ENCODE measurements at places on chromosomes 2 and 18.

GRCh38 chr2:161115605-161116380, 44.4 kb upstream of the TANK start:
- DNase-seq = no peak

GRCh38 chr2:35443087-35443486, 912.5 kb upstream of the CRIM1 start:
- DNase-seq = no peak

DNA sequence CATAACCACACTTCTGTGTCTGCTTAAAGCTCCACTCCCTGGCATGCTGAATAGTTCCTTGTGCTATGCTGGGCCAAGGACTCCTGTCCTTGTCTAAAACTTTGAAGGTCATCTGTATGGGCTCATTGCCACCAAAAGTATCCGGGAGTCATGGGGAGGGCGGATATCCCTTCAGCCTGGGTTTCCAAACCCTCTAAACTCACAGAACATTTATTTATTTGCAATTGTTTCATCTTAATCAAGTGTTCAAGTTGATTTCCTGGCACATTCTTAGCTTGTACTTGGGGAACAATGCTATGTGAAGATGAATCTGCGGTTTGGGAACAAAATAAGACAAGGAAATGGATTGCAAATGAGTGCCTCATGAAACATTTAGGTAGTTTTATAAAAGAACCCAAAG, 1.8 kb downstream of the NOSTRIN start:
- DNase-seq = no peak

- DNase-seq = no peak
Measured at GRCh38 chr2:3379339-3379646, 201 bp upstream of the TRAPPC12 start.

GRCh38 chr2:23601301-23601965, 216.5 kb downstream of the KLHL29 start:
- no peak for DNase-seq

DNA sequence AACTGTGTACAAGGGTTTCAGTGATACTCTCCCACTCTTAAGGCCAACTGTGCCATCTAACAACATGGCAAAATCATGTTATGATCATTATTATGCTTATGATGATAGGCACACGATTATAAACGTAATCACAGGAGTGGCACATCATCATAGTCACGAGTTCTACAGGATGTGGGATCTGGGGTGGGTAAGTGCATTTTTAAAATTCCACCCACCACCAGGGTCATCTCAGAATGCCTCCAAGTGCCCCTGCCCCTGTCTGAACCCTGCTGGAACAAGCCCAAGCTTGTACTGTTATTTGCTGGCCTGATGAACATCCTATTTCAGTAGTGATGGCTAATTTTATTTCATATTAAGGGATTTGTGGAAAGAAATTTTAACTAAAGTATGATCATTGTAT, 117.8 kb downstream of the PTPRM start:
- DNase-seq = no peak

DNA sequence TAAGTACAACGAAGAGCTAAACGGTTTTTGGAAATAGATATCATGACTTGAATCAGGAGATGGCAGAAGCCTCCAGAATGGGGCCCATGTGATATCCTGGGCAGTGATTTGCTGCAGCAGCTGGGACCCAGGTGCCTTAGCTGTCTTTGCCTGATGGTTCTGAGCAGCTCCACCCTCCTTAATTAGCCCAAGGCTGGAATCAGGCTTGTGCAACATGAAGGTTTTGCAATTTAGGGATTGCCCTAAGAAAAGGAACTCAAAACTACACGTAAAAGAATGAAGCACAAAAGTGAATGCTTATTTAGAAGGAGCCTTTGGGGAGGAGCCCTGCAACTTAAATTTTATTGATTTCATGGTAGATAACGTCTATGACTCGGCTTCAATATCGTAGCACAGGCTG, 17.3 kb upstream of the CNDP2 start:
- DNase-seq = no peak

- DNase-seq = no peak
Measured at GRCh38 chr2:101012054-101012705, 10.1 kb downstream of the RPL31 start.

- no peak for DNase-seq
Measured at GRCh38 chr18:45910405-45911023, 56.6 kb downstream of the EPG5 start.

- no peak for DNase-seq
Measured at GRCh38 chr18:3594760-3595368, 144.9 kb downstream of the TGIF1 start.

- DNase-seq = no peak
Measured at GRCh38 chr2:205462681-205463345, 219.5 kb upstream of the NRP2 start.

DNA sequence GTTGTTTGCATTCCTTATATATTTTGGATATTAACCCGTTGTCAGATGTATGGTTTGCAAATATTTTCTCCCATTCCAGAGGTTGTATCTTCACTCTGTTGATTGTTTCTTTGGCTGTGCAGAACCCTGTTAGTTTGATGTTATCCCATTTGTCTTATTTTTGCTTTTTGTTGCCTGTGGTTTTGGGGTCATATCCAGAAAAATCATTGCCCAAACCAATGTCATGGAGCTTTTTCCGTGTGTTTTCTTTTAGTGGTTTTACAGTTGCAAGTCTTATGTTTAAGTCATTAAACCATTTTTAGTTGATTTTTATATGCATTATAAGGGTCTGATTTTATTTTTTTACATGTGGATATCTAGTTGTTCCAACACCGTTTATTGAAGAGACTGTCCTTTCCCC, 35.8 kb downstream of the PPIG start:
- no peak for DNase-seq

GRCh38 chr2:240437551-240437860, 2.0 kb downstream of the GPC1 start:
- no peak for DNase-seq

DNA sequence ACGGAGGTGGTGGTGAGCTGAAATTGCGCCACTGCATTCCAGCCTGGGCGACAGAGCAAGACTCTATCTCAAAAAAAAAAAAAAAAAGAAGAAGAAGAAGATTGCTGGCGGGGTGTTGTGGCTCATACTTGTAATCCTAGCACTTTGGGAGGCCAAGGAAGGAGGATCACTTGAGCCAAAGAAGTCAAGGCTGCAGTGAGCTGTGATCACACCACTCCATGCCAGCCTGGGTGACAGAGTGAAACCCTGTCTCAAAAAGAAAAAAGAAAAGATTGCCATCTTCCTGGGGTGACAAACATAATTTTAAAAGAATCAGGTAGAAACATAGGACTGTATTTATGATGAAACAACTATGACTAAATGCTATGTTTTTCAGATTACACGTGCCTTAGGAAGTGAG, 55.1 kb upstream of the EML4 start:
- no peak for DNase-seq

GRCh38 chr18:59664329-59664728, 32.9 kb downstream of the CCBE1 start:
- DNase-seq = no peak

GRCh38 chr2:6845312-6845711, 20.4 kb downstream of the CMPK2 start:
- DNase-seq = no peak

DNA sequence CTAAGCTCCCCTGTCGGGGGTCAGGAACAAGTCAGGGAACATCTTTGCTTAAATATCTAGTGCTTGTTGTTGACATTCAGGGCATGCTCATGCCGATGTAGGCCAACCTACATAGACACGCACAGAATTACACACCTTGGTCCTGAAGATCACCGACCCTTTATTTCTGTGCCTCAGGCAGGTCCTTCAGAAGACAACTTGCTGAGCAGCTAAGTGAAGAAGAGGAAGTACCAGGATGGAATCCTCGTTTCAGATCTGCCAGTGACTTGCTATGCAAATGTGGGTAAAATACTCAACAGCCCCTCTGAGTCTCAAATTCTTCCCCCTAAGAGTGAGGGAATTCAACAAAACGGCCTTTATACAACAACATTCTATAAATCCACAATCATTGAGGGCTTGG, 494.7 kb downstream of the BCL11A start:
- DNase-seq = no peak

GRCh38 chr2:66530651-66531050, 95.7 kb downstream of the MEIS1 start:
- no peak for DNase-seq

DNA sequence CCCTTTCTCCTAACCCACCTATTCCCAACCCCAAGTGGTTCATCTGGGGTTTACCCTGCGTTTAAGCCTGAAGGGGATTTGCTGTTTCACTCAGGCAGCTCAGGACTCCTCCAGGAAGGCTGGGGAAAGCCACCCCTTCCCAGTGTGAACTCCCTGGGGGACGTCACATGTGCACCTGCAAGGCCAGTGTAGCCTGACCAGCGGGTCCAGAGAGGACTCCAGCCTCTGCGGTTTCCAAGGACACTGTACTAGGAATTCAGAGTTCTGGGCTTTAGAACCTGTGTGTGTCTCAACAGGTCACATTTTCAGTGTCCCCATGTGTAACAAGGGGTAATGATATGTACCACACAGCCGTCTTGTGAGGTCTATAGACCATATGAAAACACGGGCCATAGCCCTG, 17.9 kb downstream of the EHD3 start:
- no peak for DNase-seq

DNA sequence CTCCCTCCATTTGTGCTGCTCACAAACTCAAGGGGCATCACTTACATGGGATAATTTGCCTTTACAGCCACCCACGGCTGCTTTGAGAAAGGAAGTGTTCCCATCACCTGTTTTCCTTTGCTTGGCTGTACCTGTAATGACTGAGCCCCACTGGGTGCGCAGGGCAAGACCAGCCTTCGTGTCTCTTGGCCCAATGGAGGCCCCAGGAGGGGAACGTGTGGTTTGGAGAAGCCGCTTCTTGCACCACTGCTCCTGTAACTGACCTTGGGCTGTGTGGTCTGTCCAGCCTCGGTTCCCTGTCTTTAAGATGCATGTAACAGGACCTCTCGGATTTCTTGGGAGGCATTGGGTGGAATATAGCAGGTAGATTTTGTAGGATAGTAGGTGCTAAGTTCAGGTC, 41.1 kb downstream of the LDLRAD4 start:
- DNase-seq = no peak

DNA sequence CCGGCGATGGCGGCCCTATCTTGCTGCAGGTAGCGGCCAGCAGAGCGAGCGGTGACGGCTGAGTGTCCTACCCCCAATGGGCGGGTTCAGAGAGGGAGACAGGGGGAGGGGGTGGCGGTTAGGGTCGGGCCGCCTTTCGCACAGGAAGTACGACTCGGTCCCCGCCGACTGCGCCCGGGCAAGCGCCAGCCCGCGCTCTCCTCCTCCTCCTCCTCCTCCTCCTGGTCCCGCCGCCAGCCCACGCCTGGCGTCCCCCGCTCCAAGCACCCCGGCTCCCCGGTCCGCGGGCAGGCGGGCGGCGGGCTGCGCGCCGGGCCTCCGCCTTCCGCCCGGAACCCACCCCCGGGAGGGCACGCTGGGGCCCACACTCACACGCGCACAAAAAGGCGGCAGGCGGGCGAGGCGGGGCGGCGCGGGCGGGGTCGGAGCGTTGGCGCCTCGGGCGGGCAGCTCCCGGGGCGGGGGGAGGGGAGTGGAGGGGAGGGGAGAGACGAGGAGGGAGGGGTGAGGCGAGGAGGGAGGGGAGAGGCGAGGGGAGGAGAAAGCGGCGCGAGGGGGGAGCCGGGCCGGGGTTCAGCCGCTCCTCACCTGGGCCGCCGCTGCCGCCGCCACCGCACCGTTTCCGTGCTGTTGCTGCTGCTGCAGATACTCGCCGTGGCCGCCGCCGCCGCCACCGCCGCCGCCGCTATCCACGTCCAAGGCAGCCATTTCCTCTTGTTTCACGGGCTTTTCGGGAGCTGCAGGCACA, 1.2 kb downstream of the SP3 start:
- peak; percentile 75 for DNase-seq

DNA sequence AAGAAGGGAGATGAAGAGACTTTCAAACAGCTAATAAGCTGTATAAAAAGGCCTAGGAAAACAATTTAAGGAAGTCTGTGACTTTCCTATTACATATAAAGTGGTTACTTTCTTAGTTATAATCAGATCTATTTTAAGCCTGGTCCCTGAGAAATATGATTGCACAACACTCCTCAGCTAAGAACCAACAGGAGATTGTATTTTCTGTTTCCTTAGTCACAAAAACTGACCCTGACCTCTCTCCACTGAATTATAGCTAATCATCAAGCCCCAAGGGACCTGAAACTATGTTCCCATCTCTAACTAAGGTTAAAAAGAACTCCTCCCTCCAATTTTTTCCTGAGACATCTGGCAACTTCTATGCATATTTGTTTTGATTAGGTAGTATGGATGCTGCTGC, 106.9 kb downstream of the ROCK1 start:
- peak; percentile 4 for DNase-seq

DNA sequence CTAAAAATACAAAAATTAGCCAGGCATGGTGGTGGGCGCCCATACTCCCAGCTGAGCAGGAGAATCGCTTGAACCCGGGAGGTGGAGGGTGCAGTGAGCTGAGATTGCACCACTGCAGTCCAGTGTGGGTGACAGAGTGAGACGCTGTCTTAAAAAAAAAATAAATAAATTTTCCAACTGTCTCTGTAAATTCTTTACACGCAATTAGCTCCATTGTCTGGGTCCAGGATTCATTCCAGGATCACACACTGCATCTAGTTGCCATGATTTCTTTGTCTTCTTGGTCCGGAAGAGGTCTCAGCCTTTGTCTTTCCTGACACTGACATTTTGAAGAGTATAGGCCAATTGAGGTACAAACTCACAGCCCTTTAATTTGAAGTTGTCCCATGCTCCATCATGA, 167.6 kb upstream of the NYAP2 start:
- DNase-seq = no peak

DNA sequence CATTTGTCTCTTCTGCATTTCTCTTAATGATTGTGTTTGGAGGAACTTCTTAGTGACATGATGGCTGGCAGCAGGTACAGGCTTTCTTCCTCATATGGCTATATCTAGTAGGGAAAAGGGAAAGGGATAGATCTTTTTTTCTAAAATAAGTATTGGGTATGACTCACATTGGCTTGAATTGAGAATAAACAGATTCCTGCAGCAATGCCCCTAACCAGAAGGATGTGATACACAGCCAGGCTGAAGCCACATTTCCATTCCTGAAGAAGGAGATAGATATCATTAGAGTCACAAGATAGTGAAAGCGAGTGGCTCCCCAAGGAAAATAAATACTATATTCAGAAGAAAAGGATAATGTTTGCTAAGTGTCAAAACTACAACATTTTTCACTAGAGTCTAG, 61.1 kb downstream of the VWC2L start:
- DNase-seq = no peak

GRCh38 chr2:62231541-62231940, 35.6 kb downstream of the B3GNT2 start:
- DNase-seq = no peak

- no peak for DNase-seq
Measured at GRCh38 chr2:171289991-171290390, 129.3 kb upstream of the TLK1 start.
